ENCODE measurements at places on chromosomes 1 and 21.

- DNase-seq, result no peak
These were observed 10.7 kb downstream of the LRRC47 start for GRCh38 chr1:3785456-3786157.

DNA sequence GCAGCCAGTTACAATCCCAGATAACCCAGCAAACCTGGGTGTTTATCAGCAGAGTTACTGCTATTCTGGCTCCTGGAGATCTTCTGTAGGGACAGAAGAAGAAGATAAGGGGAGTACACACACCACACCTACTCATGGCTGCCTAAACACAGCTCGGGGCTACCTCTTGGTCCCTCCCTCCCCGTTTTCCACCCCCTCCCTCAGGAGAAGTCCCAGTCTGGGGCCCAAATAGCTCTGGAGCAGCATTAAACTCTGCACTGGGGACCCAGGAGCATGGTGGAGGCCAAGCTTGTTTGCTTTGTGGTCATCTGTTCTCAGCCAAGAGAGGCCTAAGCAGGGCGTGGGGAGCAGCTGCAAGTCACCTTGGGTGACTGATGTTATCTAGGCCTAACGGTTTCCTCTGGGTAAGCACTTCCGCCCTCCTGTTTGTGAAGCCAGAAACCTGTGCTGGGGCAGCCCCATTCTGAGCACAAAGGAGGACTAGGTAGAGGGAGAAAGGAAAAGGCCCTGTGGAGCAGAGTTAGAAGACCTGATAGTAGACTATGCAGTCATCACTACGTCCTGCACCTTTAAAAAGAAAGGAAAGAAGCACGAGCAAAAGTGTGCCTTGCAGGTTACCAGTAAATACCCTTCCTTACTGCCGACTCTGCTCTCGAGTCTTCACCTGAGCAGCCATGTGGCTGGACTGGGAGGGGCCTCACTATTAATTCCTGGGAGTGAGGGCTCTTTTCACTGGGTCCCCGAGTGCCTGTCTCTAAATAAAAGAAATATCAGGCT lies 2.0 kb upstream of the RCSD1 start:
- peak; percentile 38 for DNase-seq

GRCh38 chr1:241776911-241777310 lies 71.1 kb upstream of the EXO1 start:
- DNase-seq, result no peak

GRCh38 chr1:244239261-244239770 lies 188.2 kb downstream of the ZBTB18 start:
- DNase-seq, result no peak

- no peak for DNase-seq
These were observed 2.3 kb upstream of the SLC2A5 start for GRCh38 chr1:9071554-9072235.

GRCh38 chr21:26095131-26095530 lies 75.4 kb downstream of the APP start:
- no peak for DNase-seq

GRCh38 chr1:151516031-151516511 lies 4.9 kb downstream of the CGN start:
- no peak for DNase-seq

DNA sequence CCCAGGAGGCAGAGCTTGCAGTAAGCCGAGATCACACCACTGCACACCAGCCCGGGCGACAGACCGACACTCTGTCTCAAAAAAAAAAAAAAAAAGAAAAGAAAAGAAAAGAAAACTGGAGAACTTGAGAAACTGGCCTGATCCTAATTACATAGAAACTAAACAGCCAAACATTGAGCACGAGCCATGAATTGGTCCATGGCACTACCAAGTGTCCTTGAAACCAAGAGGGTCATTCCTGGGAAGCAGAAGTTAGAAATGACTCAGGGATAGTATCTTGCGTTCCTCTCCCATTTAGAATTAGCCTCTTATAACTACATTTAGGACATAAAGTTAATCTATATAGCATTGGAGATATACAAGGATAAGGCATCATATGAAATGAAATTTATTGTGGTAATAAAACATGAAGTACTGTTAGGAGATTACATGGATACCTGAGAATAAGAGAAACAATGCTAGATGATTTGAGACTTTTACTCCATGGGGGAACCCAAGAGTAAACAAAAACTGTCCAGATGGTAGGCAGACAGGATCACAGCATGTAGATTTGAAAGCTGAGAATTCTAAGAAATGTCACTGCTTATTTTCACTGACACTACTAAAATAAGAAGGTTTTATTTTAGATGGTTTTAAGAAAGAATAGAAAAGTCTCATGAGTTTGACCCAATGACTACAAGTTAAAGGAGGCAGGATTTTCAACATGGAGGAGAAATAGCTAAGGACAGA lies 39.5 kb upstream of the CPLANE2 start:
- no peak for DNase-seq

- no peak for DNase-seq
These were observed at the start of gene PRAMEF12 for GRCh38 chr1:12773438-12773837. TSS of gene PRAMEF12 (plus strand) at chr1:12773738. CDS start at chr1:12774868, 1,130 bp downstream.

DNA sequence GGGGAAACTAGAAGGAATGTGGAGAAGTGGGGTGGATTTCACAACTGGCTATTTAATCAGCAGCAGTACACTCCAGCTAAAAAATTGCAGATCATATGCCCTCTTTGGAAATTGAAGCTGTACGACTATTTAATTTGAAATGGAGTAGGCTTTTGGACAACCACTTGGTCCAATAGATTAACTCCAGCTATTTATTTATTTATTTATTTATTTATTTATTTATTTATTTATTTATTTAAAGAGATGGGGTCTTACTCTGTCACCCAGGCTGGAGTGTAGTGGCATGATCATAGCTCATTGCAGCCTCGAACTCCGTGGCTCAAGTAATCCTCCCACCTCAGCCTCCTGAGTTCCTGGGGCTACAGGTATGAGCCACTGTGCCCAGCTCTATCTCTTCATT lies 312.3 kb downstream of the KCNH1 start:
- no peak for DNase-seq

DNA sequence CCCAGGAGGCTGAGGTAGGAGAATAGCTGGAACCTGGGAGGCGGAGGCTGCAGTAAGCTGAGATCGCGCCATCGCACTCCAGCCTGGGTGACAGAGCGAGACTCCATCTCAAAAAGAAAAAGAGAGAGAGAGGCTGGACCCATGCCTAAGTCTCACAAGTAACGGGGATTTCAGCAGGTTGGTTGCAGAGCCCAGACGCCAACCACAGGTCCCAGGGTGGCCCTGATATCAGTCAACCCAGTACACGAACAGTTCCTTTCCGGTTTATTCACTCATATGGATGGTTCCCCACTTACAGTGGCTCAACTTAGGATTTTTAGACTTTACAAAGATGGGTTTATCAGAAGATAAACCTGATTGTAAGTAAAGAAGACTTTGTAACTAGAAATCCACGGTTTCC lies 40.9 kb downstream of the CLSTN1 start:
- no peak for DNase-seq

- DNase-seq, result no peak
These were observed 170.4 kb downstream of the CLIC6 start for GRCh38 chr21:34838956-34839820.

All from stimulated activated CD8-positive, alpha-beta memory T cell treated with anti-CD3 and anti-CD28 coated beads, Interleukin-7, amount 100 ng/mL, for 1 hour (primary cell).